ENCODE measurements at places on chromosomes 7 and 10.

- peak; percentile 64 for DNase-seq
Observed at GRCh38 chr10:22316286-22317075, at the start of gene COMMD3. Gene COMMD3, plus strand, starts transcription at chr10:22316388. Its CDS starts 30 bp downstream, at chr10:22316418.

- no peak for DNase-seq
Observed at GRCh38 chr7:140674356-140674800, 1.6 kb downstream of the ADCK2 start.

DNA sequence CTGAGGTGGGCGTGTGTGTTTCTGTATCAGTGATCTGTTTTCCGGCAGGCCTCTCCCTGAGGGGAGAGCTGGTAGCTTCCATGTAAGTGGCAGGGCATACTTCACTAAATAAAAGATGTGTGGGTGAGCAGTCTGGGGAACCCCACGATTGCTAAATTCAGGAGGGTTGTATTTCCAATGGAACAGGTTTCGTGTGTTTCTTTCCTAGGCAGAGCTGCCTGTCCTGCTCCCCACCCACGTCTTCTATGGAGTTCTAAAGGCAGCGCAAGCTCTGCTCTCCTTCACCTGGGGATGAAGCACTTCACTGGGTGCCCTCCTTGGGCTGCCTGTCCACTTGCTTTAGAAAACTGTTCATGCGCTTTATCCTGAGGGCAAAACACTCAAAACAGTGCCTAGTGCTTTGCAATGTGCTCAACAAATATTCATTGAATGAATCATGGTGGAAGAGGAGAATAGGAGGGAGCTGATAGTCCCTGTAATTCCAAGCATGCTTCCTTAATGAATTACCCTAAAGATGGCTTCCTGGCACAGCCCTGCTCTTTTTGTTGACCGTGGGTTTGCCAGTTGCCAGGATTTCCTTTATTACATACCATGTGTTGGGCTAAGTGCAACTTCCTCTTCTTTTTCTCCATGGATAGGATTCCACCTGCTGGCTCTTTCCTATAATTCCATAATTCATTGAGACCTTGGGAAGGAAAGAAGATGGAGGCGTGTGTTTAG is 50.6 kb upstream of the SRPK2 start:
- DNase-seq, result no peak

DNA sequence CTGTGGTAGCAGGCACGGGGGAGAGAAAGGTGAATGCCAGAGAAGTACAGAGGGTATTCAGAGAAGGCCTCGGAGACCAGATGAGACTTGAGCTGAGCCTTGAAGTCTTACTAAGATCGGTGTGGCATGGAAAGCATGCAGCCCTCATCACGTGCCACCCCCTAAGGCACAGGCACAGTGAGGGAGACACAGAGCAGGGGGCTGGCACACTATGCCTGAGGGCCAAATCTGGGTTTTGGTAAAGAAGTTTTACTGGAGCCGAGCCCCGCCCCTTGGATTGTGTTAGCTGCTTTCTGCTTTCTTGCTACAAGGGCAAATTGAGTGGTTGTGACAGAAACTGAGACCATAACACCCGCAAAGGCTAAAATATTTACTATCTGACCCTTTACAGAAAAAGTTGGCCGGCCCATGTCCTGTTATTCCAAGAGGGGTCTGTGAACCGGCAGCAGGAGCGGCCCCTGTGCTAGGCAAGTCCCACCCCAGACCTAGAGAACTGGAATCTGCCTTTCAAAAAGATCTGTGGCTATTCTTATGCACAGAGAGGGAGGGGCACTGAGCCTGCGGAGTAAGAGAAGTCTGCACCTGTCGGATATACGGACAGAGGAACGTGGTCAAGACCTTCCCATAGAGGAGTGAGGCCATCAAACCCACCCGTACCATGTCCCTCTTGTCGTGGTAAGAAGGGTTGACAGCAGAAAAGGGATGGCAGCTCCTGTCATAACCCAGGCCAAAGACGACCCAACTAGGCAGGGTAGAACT is 109.3 kb upstream of the RHEB start:
- no peak for DNase-seq

GRCh38 chr7:144736880-144737493 is 98.9 kb downstream of the TPK1 start:
- no peak for DNase-seq

DNA sequence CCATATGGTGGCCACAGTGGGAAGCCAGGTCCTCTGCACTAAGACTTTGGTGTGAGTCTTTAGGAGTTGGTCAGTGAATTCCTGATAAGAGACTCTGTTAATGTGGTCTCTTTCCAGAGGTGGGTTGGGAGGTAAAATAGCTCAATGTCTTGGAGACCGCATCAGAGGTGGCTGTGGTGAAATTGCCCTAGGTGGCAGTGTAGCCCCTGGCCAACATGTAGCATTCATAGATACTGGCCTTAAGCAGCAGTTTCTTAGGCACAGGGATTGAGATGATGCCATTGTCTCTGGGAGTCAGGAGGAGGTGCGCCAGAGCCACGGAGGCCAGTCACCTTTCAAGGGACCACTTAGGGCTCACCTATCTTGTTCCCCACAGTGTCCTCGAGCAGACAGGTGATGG is 202.8 kb downstream of the CREB5 start:
- no peak for DNase-seq
